ENCODE measurements at places on chromosomes 12 and 14.

- no peak overlapping the region for H3K27ac ChIP-seq
- H3K27me3 ChIP-seq: no peaks in the 10 kb centered on the region
- no peak for DNase-seq
- no peak overlapping the region for H3K4me3 ChIP-seq
- peaks cover 52% of the 10 kb centered on the region for H3K36me3 ChIP-seq
- H3K4me1 ChIP-seq: peaks cover 3% of the 10 kb centered on the region
Measured at GRCh38 chr12:131989021-131989420, 39.3 kb downstream of the EP400 start.

GRCh38 chr12:124694846-124695497 is 127.6 kb upstream of the NCOR2 start:
- H3K36me3 ChIP-seq: no peaks in the 10 kb centered on the region
- no peak for DNase-seq
- peaks cover 7% of the 10 kb centered on the region for H3K4me1 ChIP-seq
- no peak overlapping the region for H3K27ac ChIP-seq
- no peak overlapping the region for H3K4me3 ChIP-seq

- peak overlapping the region; percentile 98 for H3K27ac ChIP-seq
- H3K4me3 ChIP-seq: peak overlapping the region; percentile 80
- peak; percentile 89 for DNase-seq
- no peaks in the 10 kb centered on the region for H3K36me3 ChIP-seq
Measured at GRCh38 chr12:57899010-57899662, 42.2 kb upstream of the ATP23 start.

DNA sequence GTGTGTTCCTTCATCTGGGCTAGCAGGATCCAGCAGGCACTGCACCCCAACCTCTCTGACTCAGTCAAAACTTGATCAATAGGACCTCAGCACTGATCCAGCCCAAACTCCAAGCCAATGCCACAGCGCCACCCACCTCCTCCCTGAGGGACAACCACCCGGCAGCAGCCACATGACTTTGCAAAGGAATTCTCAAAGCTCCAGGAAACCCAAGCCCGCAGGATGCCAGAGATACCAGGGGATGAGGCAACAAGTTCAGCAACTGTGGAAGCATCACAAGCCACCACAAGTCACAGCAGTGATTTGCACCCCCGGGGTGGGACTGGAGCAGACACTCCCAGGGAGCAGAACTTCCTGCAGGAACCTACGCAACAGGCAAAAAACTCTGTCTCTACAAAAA is 37.3 kb downstream of the ACTN1 start:
- DNase-seq: no peak
- H3K27ac ChIP-seq: no peak overlapping the region
- H3K4me1 ChIP-seq: peaks cover 18% of the 10 kb centered on the region
- H3K36me3 ChIP-seq: no peaks in the 10 kb centered on the region
- H3K4me3 ChIP-seq: no peak overlapping the region

DNA sequence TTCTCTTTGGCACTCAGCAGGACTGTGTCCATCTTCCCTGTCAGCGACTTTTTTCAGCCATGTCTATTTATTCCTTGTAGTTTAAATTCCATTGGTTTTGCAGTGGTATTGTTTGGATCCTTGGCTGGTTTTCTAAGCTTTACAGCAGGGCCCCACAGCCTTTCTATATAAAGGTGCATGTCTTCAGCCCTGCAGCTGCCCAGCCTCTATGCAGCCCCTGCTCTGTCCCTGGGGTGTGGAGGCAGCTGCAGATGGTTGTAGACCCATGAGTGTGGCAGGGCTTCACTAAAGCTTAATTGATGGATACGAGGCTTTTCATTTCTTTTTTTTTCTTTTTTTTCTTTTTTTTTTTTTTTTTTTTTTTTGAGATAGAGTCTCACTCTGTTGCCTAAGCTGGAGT is 29.7 kb downstream of the SFSWAP start:
- no peak overlapping the region for H3K4me3 ChIP-seq
- H3K4me1 ChIP-seq: no peaks in the 10 kb centered on the region
- H3K27ac ChIP-seq: no peak overlapping the region
- H3K36me3 ChIP-seq: peaks cover 59% of the 10 kb centered on the region
- no peak for DNase-seq

DNA sequence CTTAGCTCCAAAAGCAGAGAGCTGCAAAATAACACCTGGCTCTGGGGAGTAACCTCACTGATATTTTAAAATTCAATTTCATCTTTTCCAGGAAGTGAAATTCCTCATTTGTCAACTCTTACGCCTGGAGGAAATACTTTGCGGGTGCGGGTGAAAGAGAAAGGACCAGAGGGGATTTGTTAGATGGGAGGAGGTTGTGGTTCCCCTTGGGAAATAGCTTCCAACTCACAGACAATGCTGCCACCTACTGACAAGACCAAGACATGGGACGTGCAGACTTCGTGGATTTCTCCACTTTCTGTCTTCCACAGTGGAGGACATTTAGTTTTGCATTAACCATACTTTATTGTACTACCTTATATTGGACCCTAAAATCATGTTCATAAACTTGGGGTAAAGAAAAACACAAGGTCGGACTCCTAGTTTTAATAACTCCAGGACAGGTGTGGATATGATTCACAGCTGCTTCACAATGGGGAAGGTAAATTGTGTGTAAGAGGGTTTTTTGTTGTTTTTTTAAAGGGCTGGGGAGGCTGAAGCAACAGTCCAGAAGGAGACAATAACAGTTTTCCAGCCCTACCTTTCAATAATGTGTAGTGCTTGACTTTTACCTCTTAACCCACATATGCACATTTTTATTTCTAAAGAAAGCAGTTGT is 10.8 kb downstream of the FBXL14 start:
- no peaks in the 10 kb centered on the region for H3K27me3 ChIP-seq
- no peak overlapping the region for H3K27ac ChIP-seq
- DNase-seq: peak; percentile 91
- H3K4me3 ChIP-seq: no peak overlapping the region

- no peaks in the 10 kb centered on the region for H3K27me3 ChIP-seq
- H3K36me3 ChIP-seq: no peaks in the 10 kb centered on the region
- no peak overlapping the region for H3K27ac ChIP-seq
- H3K4me3 ChIP-seq: no peak overlapping the region
- DNase-seq: no peak
Measured at GRCh38 chr12:129605666-129606065, 298.2 kb downstream of the TMEM132D start.

DNA sequence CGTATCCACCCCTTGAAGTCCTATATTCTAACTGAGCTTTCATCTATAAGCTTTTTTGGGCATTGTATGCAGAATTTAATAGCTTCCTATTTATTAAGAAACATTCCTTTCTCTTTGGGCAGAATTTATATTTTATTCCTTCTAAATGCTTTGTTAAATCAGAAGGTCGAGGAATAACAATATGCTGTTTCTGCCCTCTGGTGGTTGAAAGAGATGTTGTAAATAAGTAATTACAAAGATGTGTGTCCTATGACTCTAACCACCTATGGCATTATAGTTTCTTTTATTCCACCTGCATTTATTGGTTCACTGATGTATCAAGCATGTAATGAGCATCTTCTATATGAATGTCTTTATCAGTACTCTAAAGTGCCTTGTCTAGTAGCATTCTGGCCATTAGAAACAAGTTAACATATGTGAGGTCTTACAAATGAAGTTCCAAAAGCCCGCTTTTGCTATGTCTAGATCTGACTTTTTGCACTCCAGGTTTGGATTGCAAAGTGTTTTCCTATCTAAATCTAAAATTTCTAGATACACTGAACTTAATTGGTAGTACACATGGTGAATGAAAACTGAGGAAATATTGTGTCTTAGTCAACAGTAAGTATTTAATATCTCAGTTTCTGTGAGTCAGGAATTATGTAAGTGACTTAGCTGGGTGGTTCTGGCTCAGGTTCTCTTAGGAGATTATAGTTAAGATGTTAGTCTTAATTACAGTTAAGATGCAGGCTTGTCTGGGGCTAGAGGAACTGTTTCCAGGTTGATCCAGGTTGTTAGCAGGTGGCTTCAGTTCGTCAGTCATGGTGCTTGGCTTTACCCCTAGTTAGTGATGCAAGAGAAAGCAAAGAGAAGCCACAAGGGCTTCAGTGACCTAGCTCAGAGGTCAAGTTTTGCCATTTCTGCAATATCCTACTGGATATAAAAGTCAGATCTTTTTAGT is 57.5 kb downstream of the PLEKHA5 start:
- DNase-seq: no peak
- no peaks in the 10 kb centered on the region for H3K36me3 ChIP-seq
- no peak overlapping the region for H3K4me3 ChIP-seq
- no peak overlapping the region for H3K27ac ChIP-seq
- no peaks in the 10 kb centered on the region for H3K4me1 ChIP-seq

GRCh38 chr12:8018666-8019581 is 13.6 kb upstream of the FOXJ2 start:
- peak overlapping the region; percentile 26 for H3K4me3 ChIP-seq
- peak; percentile 59 for DNase-seq
- peaks cover 34% of the 10 kb centered on the region for H3K27me3 ChIP-seq
- no peak overlapping the region for H3K27ac ChIP-seq
- peaks cover 2% of the 10 kb centered on the region for H3K4me1 ChIP-seq

DNA sequence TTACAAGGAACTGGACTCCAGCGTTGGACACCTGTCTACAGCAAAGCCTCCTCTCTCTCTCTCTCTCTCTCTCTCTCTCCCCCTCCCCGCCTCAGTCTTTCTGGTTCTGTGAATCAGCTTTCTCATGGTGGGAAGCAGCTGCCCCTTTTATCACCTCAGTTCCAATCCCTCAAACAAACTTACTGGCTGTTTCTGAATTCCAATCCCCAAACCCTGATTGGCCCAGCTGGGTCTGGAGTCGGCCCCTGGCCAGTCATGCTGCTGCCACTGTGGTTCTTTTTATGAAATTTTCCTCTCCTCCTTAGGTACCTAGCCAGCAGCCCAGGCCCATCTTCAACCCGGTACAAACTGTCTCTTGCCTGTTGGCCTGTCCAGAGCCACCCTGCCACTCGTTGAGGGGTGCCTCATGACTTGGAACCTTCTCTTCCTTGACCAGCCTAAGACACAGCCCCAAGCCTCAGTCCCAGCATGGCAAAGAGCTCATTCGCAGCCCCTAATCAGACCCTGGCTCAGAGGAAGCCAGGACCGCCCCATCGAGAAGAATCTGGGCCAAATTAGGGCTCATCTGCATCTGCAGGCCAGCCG is 9.4 kb upstream of the MORN3 start:
- H3K36me3 ChIP-seq: no peaks in the 10 kb centered on the region
- peaks cover 7% of the 10 kb centered on the region for H3K4me1 ChIP-seq
- no peak for DNase-seq
- no peaks in the 10 kb centered on the region for H3K27me3 ChIP-seq
- H3K4me3 ChIP-seq: no peak overlapping the region

DNA sequence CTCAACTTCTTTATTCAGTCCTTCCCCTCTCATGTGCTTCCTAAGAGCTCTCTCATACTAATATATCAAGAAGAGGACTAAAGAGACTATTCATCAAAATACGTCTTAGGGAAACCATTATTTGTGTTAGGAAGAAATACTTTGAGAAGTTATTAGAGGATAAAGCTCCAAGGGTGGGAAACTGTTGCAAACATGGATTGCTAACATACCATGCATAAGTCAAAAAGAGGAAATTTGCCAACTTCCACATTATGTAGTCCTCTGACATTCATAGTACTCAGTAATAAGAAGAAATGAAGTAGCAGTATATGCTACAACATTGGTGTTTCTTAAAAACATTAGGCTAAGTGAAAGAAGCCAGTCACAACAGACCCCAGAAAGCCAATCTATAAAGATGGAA is 128.8 kb upstream of the CLEC14A start:
- H3K4me1 ChIP-seq: no peaks in the 10 kb centered on the region
- no peak overlapping the region for H3K27ac ChIP-seq
- H3K27me3 ChIP-seq: no peaks in the 10 kb centered on the region

DNA sequence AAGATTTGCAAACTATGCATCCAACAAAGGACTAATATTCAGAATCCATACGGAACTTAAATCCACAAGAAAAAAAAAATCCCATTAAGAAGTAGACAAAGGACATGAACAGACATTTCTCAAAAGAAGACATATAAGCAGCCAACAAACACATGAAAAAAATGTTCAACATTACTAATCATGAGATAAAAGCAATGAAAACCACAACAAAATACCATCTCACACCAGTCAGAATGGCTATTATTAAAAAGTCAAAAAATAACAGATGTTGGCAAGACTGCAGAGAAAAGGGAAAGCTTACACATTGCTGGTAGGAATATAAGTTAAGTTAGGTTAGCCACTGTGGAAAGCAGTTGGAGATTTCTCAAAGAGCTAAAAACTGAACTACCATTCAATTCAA is 16.2 kb downstream of the CDK17 start:
- no peak overlapping the region for H3K4me3 ChIP-seq
- no peak overlapping the region for H3K27ac ChIP-seq
- peaks cover 36% of the 10 kb centered on the region for H3K36me3 ChIP-seq

- H3K4me3 ChIP-seq: no peak overlapping the region
- no peaks in the 10 kb centered on the region for H3K27me3 ChIP-seq
Measured at GRCh38 chr14:68157971-68158371, 338.4 kb downstream of the RAD51B start.

DNA sequence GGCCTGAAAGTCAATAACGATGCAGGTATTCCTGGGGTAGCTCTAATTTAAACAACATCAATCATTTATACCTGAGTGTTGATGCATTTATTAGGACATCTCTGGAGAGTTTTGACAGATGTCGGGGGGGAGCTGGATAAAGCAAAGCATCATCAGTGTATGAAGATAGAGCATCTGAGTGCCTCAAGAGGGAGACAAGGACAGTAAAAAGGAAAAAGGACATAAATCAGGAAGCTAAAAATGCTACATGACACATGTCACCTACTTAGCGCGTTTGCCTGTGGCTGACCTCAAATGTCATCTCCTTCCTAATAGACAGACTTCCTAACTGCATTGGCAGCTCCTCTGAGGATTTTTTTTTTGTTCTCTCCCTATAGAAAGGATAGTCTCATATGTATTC is 259.5 kb upstream of the PKP2 start:
- no peak overlapping the region for H3K27ac ChIP-seq
- no peaks in the 10 kb centered on the region for H3K36me3 ChIP-seq
- no peak overlapping the region for H3K4me3 ChIP-seq
- DNase-seq: no peak
- H3K4me1 ChIP-seq: no peaks in the 10 kb centered on the region

- peaks cover 53% of the 10 kb centered on the region for H3K27me3 ChIP-seq
- no peak for DNase-seq
- peaks cover 9% of the 10 kb centered on the region for H3K36me3 ChIP-seq
- H3K27ac ChIP-seq: peak overlapping the region; percentile 66
- H3K4me3 ChIP-seq: no peak overlapping the region
Measured at GRCh38 chr14:28765169-28765830, 1.3 kb upstream of the FOXG1 start.

GRCh38 chr14:93937519-93937918 is 10.4 kb downstream of the FAM181A start:
- H3K27me3 ChIP-seq: no peaks in the 10 kb centered on the region
- H3K4me3 ChIP-seq: peak overlapping the region; percentile 32
- H3K36me3 ChIP-seq: peaks cover 40% of the 10 kb centered on the region
- DNase-seq: no peak
- no peak overlapping the region for H3K27ac ChIP-seq
- H3K4me1 ChIP-seq: peaks cover 21% of the 10 kb centered on the region

- H3K36me3 ChIP-seq: no peaks in the 10 kb centered on the region
- H3K4me1 ChIP-seq: no peaks in the 10 kb centered on the region
- no peak overlapping the region for H3K4me3 ChIP-seq
- DNase-seq: no peak
- H3K27me3 ChIP-seq: no peaks in the 10 kb centered on the region
Measured at GRCh38 chr12:58099476-58099875, 158.1 kb downstream of the ATP23 start.

- H3K27me3 ChIP-seq: no peaks in the 10 kb centered on the region
- no peak overlapping the region for H3K4me3 ChIP-seq
- H3K27ac ChIP-seq: peak overlapping the region; percentile 38
- H3K4me1 ChIP-seq: peaks cover 8% of the 10 kb centered on the region
- no peak for DNase-seq
Measured at GRCh38 chr12:4245446-4245845, 28.1 kb upstream of the CCND2 start.

GRCh38 chr12:114480337-114481199 is 74.6 kb upstream of the TBX5 start:
- DNase-seq: no peak
- H3K27me3 ChIP-seq: peaks cover 42% of the 10 kb centered on the region
- no peaks in the 10 kb centered on the region for H3K36me3 ChIP-seq
- no peaks in the 10 kb centered on the region for H3K4me1 ChIP-seq
